AG04449 (cell line): ENCODE measurements at places on chromosomes 5 and 9.
A peak's percentile ranks its signal among the peaks of the same experiment; 100 is the strongest.

DNA sequence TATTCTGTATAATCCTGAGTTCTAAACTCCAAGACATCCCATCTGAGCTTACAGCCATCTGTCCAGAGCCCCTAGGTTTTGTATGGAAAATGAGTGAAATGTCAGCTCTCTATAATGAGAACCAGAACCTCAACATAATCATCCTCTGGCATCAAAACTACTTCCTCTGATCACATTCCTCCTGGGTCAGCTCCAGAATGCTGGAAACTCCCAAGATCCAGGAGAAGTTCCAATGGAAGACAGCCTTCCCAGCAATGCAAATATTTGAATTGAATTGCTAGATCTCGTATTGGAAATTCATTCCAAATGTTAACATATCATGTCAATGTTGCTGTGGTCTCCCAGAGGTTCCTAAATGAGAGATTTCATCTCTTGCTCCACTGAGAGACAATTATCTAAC lies 23.8 kb downstream of the C9 start:
- DNase-seq = no peak

- no peak for DNase-seq
Observed at GRCh38 chr9:134163371-134164196, 780 bp downstream of the RNU6ATAC start.

DNA sequence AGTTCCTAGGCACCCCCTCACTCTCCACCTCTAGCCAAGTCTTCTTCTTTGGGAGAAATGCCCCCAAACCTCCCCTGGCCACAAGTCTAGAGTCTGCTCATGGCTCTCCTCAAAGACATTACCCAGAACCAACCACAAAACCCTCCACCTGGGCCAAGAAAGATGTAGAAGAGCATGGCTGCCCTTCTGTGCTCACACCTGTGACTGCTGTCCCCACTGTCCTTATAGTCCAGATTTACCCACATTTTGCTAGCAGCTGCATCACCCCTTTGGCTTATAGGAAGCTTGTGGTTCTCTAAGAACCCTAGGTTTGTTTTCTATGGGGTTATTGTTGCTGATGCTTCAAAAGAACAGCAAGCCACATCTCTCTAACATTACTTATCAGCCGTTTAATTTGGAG lies 6.1 kb upstream of the GABBR2 start:
- DNase-seq = no peak

DNA sequence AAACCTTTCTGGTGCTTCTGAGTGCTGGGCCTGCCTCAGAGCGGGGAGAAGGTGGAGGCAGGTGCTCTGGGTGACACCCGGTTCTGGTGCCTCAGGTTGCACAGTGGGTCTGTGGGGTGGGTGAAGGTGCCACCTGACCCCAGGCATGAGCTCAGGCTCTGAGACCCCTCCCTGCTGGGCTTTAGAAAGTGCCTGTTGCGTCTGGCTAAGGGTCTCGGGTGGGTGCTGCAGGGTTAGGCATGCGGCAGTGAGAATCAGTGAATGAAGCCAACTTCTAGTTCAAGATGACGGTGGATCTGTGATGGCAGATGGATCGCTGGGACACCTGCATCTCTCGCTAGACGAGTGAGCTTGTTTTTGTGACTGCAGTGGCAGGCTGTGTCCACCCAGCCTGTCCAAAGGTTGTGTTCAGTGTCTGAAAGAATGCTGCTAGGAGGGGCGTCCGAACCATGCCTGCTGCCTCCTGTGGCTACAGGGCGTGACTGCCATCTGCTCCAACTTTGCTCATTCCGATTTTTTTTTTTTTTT lies 5.0 kb downstream of the SQSTM1 start:
- no peak for DNase-seq

DNA sequence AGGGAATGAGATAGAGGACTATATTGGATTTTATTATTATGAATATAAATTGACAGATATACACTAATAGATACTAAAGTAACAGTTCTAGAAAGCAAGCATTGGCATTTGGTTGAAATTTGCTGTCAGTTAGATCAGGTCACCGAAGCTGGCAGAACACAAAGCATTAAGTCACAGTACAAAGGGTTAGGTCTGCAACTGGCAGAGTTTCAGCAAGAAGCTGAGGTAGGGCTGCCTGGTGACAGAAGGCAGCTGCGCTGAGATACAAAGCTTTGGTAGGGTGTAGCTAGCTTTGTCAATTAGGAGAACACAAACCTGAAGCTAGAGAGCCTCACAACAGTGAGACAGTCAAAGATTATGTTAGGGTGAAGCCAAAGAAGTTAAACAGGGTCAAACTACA lies 6.3 kb upstream of the CSNK1G3 start:
- DNase-seq = no peak

DNA sequence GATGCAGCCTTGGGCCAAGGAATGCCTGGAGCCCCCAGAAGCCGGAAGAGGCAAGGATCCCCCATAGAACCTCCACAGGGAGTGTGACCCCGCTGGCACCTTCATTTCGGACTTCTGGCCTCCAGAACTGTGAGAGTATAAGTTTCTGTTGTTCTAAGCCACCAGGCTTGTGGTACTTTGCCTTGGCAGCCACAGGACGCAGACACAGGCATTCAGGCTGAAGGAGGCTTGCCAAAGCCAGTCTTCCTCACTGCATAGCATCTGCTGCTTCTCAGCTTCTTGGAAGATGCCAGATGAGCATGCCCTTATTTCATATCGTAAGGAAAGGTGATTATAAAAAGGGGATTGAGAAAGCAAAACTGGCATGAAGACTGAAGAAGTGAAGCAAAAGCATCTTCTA lies 61.1 kb upstream of the TAS2R1 start:
- DNase-seq = no peak

- DNase-seq = no peak
Observed at GRCh38 chr9:85522459-85523092, 219.2 kb downstream of the AGTPBP1 start.

GRCh38 chr9:84141741-84142370 lies 161.3 kb downstream of the RMI1 start:
- DNase-seq = no peak

- DNase-seq = no peak
Observed at GRCh38 chr9:7103367-7103766, 345.6 kb downstream of the KDM4C start.

DNA sequence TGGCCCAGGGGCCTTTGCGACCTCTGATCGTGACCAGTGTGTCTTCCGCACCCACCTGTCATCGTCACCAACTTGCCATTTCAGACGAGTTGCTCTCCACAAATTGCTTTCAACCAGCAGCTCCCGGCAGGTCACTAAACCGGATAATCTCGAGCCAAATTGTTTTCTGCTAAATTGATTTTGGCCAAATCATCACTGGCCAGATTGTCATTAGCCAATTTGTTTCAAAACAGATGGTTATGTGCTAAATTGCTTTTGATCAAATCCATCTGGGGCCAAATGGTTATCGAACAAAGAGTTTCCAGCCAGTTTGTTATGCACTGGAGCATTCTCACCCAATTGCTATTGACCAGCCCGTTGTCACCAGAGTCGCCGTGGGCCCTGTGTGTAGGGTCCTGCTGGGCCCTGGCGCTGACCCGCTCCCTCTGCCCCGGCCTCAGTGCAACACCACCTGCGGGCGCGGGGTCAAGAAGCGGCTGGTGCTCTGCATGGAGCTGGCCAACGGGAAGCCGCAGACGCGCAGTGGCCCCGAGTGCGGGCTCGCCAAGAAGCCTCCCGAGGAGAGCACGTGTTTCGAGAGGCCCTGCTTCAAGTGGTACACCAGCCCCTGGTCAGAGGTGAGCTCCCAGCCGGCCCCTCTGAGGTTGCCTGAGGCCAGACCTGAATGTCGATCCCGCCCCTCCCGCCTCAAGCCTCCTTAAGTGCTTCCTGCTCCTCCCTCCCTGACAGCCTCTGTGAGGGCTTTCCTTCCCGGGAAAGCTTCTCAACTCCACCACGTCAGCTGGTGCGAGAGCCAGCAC lies 35.6 kb downstream of the ADAMTSL2 start:
- no peak for DNase-seq

- DNase-seq = no peak
Observed at GRCh38 chr5:143311428-143311827, 92.1 kb downstream of the NR3C1 start.

GRCh38 chr5:108530706-108531105 lies 148.8 kb upstream of the FBXL17 start:
- no peak for DNase-seq

GRCh38 chr9:7536310-7536939 lies 263.2 kb downstream of the DMAC1 start:
- DNase-seq = no peak

DNA sequence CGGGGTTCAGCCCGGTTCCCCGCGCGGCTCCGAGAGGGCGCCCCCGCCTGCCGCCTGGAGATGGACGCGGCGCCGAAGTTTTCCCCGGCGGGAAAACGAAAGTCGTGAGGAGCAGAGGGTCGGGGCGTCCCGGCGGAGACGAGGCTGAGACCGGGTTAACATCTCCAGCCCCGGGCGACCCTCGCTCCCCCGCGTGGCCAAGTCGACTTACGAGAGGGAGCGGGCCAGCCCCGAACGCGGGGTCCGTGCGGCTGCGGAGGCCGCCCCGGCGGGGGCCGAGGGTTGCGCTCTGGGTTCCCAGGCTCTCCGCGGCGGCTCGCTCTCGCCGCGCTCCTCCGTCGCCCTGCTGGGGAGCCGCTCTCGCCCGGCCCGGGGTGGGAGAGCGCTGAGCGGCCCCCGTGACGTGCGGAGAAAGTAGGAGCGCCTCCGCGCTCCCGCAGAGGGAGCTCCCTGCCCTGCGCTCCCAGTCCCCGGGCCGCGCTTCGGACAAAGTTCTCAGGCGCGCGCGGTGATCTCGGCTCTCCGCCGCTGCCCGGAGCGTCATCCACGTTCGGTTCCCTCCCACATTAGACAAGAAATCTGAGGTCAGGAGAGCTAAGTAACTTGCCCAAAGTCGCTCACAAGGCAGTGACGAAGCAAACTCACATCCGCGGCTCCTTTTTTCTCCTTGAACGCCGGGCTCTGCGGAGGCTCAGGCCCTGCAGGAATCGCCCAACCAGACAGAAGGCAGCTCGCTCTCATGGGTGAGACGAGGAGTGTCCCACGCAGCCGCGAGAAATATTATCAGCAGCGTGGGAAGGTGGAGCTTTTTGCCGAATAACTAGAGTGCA lies 1.2 kb upstream of the GCNT4 start:
- peak; percentile 50 for DNase-seq

- DNase-seq = no peak
Observed at GRCh38 chr5:143896516-143896915, 84.6 kb downstream of the HMHB1 start.

GRCh38 chr5:95393279-95393678 lies 2.1 kb downstream of the FAM81B start:
- no peak for DNase-seq
